Epithelial cell of proximal tubule (primary cell): ENCODE measurements at places on chromosomes 5 and 9. TPM values are rescaled to one million over a fixed set of nuclear protein-coding genes. Genes with fewer than 3 reads are reported as not detected.

DNA sequence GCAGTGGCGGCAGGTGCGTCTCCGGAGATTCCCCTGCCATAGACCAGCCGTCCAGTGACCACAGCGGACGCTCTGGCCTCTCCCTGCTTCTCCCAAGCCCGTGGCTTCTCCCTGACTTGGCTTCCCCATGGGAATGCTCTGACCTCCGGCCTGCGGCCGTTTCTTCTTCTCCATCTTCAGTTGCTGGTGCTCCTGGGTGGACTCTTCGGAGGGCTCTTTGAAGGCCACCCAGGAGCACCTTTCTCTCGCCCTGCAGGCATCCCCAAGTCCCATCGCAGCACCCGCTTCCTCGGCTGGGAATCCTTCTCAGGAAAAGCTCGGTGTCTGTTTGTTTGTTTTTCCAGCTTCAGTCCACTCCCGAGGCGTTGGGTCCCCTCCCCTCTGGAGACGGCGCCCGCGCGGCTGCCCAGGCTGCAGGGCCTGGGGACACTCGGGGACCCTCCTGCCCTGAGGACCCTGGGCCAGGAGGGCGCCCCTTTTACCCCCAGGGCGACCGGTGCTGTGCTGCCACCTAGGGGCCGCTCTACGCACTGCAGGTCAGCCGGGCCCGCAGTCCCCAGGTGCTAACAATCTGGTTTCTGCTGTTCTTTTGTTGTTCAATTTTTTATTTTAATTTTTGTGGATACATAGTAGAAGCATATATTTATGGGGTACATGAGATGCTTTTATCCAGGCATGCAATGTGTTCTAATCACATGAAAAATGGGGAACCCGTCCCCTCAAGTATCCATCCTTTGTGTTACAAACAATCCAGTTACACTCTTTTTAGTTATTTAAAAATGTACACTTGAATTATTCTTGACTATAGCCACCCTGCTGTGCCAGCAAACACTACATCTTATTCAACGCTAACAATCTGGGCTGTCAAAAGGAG is 197.9 kb upstream of the ADAMTS16 start:
- DNase-seq = no peak

GRCh38 chr9:20114974-20115373 is 326.1 kb upstream of the SLC24A2 start:
- DNase-seq = no peak

DNA sequence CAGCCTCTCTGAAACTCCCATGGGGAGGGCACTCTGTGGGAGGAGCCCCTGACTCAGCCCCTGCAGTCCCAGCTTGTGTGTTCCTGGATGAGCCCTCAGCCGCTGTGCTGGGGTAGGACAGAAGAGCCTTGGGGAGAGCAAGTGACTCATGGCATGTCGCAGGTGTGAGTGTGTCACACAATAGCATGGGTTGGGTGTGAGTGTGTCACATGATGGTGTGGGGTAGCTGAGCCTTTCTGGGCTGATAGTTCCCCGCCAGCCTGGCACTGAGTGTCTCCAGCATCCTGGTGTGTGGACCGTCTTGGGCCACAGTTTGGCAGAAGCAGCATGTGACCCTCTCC is 83.4 kb downstream of the PHF2 start:
- no peak for DNase-seq

DNA sequence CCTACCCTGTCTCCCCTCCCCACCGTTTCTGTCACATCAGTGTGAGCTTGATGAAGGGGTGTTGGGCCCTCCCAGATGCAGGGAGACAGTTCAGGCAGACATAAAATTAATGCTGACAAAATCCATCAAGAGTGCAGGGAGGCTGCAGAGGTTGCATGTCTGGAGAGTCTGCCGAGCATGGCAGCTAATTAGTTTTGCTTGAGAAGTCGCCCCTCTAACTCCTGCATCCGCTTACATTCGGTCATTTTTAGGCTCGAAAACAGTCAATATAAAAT is 44.9 kb downstream of the GALNT12 start:
- DNase-seq = no peak

DNA sequence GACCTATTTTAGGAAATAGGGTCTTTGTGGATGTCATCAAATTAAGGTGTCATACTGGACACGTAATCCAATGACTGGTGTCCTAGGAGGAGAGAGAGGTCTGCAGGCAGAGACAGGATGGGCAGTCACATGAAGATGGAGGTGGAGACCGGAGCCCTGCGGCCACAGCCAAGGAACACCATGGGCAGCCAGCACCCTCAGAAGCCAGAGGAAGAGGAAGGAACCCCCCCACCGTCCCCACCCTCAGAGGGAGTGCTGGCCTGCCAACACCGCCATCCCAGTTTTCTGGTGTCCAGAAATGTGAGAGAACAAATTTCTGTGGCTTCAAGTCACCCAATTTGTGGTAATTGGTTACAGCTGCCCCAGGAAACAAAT is 88.3 kb downstream of the NSUN2 start:
- DNase-seq = no peak

GRCh38 chr5:31625394-31625793 is 13.5 kb upstream of the PDZD2 start:
- no peak for DNase-seq

DNA sequence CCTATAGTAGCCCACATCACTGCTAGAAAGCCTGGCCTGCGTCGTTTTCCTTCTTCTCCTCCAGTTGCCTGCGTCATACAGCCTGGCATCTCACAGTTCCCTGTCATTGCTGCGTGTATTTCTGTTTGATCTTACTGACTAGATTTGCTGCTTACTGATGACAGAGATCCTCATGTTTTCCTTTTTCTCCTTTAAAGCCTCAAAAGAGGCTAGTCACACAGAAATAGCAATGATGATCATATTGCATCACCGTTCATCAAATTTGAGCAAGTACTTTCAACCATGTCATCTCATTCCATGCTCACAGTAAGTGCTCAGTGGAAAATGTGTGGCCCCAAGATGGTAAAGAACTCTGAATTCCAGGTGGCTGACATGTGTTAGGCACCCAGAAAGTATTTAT is 76.8 kb downstream of the MVB12B start:
- DNase-seq = no peak

DNA sequence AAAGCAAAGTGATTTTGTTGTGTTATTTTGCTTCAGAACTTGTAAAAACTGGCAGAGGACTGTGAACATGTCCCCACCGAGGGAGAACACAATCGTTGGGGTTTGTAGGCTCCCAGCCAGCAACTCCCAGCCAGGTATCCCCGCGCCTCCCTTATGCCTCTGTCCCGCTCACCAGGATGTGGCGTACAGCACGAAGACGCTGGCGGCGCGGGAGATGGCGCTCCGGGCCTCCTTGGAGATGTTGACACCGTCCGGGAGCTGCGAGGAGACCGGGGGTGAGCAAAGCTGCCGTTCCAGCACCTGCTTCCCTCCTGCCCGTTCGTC is 630 bp downstream of the POLE3 start:
- no peak for DNase-seq

DNA sequence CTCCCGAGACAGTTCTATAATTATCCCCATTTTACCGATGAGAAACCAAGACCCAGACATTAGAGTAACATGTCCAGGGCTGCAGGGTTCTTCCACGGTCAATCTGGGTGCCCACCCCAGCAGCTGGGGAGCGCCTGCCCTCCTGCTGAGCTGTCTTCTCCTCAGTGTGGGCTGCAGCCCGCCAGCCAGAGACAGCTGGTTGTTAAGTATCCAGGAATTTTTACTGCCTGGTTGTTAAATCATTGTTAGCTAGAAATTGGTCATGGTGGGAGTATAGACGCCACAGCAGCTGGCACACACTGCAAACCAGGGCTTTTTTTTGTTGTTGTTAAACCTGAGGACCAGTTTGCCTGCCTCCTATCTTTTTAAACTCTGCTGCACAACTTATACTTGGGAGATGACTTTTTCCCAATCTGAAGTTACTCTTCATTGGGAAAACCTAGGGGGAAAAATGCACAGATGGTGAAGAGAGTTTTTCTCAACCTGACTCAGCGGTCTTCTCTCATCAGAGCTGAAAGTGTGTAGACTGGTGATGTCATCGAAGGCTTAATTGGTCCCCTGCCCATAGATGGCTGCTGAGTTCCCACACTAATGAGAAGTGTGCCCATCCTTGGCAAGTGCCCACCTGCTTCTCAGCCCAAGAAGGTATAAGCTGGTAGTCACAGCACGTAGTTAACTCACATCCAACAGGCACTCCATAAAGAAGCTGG is 208.6 kb downstream of the DRD1 start:
- no peak for DNase-seq

DNA sequence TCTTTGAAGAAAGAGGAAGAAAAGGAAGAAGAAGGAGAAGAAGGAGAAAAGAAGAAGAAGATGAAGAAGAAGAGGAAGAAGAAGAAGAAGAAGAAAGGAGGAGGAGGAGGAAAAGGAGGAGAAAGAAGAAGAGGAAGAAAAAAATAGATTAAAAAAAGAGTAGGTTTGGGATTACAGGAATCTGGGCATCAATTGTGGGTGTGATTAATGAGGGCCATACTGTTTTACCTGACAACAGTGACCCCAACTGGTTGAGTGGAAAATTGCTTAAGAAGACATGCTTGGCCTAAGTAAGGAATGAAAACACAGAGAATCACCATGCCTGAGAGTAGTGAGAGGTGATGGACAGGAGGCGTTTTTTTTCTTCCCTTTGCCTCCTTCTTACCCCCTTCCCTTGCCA is 114.6 kb downstream of the FAM170A start:
- peak; percentile 10 for DNase-seq

- no peak for DNase-seq
Observed at GRCh38 chr5:60672693-60673264, 27.2 kb downstream of the DEPDC1B start.

The LSM11 gene
- total RNA-seq = 3.0 and 4.1 TPM in 2 replicates

The PRSS3 gene
- 2.7 and 5.7 TPM in 2 replicates for total RNA-seq

The N4BP3 gene
- 3.1 and 4.3 TPM in 2 replicates for total RNA-seq

The RNF183 gene
- 3.9 TPM in 1 of 2 replicates, not detected in the other for total RNA-seq

The LCN2 gene
- 45.7 and 106 TPM in 2 replicates for total RNA-seq

The IFNA21 gene
- total RNA-seq = not detected in 2 replicates

The TLR4 gene
- 1.7 and 7.2 TPM in 2 replicates for total RNA-seq

The OR13C4 gene
- not detected in 2 replicates for total RNA-seq

The UNC5A gene
- total RNA-seq = 0.07 and 1.2 TPM in 2 replicates
